Stimulated activated CD4-positive, alpha-beta T cell treated with anti-CD3 and anti-CD28 coated beads, Interleukin-4, amount 100 ng/mL, for 1 hour (primary cell): ENCODE measurements at places on chromosomes 2 and 18.

- no peak for DNase-seq
These were observed 131.7 kb downstream of the GCA start for GRCh38 chr2:162475661-162476060.

DNA sequence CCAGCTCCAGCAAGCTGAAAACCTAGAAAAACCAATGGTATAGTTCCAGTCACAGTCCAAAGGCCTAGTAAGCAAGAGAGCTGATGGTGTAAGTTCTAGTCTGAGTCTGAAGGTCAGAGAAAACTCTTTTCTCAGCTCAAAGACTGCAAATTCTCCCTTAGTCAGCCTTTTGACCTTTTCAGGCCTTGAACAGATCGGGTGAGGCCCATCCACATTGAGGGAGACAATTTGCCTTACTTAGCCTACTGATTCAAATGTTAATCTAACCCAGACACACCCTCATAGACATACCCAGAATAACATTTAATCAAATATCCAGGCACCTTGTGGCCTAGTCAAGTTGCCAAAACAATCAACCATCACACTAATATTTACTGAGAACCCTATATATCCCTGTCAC is 110.8 kb upstream of the KCNJ3 start:
- no peak for DNase-seq

- DNase-seq: no peak
These were observed 5.7 kb downstream of the C2orf80 start for GRCh38 chr2:208183972-208184705.

GRCh38 chr2:235247001-235247400 is 246.8 kb upstream of the AGAP1 start:
- no peak for DNase-seq

GRCh38 chr2:20012282-20013125 is at the start of gene MATN3:
TSS of gene MATN3 (minus strand) at chr2:20012668. CDS start at chr2:20012631, 37 bp downstream.
- DNase-seq: peak; percentile 4

DNA sequence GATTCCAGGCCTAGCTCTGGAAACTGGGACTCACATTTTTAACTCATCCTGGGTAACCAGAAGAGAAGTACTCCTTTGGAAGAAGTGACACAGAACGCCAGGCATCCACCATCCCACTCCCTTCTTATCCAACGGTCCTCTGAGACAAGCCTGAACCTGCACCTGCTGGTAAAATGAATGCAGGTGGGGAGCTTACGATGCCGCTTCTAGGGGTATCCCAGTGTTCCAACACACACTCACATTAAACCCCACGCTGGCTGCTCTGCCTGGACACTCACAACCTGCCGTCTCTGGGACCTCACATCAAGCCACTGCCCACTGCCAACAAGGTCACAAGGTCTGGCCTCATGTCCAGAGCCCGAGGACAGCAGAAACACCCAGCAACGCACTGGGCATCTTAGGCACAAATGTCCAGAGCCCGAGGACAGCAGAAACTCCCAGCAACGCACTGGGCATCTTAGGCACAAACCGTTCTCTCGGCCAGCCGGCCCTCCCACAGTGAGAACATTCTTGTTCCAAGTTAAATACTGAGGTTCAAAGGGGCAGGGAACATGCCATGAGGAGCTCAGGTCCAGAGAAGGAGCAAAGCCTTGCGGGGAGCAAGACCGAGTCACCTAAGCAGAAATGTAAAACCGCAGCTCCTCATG is 9.9 kb downstream of the SLC66A2 start:
- DNase-seq: no peak

DNA sequence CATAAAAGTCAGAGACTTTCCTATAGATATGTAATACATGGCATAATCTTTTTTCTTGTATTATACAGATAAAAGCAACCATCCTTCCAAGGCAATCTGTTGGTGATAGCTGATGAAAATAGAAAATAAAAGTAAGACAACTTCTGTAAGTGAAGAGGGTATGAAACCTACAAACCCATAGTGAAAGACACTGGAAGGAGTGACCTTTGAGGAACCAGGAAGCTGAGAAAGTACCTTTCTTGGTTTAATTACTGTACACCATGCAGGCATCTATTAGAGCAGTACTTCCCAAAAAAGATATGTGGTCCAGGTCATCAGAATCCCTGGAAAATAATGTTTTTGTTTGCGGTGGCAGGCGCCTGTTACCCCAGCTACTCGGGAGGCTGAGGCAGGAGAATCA is 906.6 kb upstream of the KLHL29 start:
- no peak for DNase-seq

DNA sequence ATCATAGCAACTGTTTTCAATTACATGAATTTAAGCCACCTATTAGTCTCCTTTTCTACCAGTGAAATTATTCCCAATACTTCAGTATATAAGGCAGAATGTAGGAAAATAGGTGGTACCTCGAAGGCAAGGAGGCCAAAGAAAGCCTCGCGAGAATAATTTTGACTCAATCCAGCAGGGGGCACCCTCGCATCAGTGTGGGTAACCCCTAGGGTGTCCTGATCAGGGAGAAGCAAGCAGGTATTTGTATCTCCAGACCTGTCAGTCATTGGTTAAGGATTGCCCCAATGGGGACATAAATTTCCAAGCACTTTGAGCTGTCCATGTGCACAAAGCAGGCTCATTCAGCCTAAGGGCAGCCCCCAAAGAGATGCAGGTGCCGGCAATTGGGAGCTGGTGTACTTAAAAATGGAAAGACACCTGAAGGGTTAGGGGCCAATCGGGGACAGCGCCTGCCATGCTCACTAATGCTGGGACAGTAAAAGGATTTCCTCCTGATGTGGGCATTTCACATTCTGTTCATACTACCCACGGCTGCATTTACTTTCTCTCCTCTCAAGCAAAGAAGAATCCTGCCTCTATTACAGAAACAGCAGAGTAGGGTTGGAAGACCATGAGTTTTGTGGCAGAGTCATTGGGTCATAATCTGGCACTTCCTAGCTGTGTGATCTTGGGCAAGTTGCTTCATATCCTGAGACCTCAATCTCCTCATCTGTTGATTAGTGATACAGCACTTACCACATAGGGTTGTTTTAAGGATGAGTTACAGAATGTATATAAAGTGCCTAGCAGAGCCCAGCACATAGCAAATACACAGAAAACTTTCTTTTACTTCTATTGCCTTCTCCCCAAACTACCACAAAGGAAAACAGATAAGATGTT is 136.1 kb downstream of the ICOS start:
- peak; percentile 70 for DNase-seq

DNA sequence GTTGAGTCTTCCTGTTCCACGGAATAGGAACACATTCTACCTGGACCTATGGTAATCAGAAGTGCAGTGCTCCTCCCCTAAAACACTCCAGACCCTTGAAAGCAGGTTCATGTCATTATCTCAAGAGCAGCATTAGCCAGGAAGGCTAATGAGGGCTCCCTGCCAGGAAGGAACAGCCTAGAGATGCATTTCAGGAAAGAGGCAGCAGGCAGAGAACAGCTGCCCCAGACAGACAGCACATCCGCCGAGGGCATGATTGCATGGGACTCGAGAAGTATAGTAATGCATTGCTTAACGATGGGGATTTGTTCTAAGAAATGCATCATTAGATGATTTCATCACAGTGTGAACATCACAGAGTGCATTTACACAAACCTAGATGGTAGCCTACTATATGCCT is 171.5 kb downstream of the ALK start:
- no peak for DNase-seq

- no peak for DNase-seq
These were observed 75.5 kb downstream of the SLC39A10 start for GRCh38 chr2:195732574-195732973.

GRCh38 chr2:106080959-106081358 is 113.1 kb downstream of the UXS1 start:
- DNase-seq: no peak

DNA sequence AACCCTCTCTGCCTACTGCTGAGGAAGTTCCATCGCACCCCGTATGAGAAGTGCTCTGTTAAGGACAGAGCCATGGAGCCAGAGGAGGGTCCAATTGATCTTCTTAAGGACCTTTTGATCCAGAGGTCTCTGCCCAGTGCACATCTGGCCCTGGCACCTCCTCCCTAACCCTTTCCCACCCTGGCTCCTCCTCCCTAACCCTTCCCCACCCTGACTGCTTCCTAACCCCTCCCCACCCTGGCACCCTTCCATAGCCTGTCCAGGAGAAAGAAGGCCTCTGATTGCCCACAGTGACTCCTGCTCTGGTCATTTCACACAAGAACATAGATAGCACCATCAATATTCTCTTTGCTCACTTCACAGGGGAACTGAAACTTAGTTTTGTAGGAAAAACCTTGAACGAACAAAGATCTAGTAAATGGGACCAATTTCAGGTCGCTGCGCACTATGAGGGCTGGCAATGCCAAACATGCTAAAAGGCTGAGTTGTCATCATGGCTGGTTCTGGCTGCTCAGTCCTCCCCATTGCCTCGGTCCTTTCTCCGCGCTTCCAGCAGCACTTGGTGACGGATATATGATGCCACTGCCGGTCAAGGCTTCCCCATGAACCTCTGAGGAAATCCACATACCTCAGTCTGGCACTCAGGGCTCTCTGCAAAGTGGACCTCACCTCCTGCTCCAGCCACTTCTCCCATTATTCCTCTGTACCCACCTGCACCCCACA is 49.2 kb downstream of the PKDCC start:
- DNase-seq: no peak

GRCh38 chr2:176234940-176235339 is 34.3 kb upstream of the MTX2 start:
- no peak for DNase-seq

- DNase-seq: peak; percentile 54
These were observed 954 bp upstream of the CTDSP1 start for GRCh38 chr2:218398437-218399390.

GRCh38 chr2:219296142-219296541 is 13.1 kb downstream of the PTPRN start:
- no peak for DNase-seq

GRCh38 chr18:27142891-27143290 is 42.2 kb downstream of the CHST9 start:
- DNase-seq: no peak

DNA sequence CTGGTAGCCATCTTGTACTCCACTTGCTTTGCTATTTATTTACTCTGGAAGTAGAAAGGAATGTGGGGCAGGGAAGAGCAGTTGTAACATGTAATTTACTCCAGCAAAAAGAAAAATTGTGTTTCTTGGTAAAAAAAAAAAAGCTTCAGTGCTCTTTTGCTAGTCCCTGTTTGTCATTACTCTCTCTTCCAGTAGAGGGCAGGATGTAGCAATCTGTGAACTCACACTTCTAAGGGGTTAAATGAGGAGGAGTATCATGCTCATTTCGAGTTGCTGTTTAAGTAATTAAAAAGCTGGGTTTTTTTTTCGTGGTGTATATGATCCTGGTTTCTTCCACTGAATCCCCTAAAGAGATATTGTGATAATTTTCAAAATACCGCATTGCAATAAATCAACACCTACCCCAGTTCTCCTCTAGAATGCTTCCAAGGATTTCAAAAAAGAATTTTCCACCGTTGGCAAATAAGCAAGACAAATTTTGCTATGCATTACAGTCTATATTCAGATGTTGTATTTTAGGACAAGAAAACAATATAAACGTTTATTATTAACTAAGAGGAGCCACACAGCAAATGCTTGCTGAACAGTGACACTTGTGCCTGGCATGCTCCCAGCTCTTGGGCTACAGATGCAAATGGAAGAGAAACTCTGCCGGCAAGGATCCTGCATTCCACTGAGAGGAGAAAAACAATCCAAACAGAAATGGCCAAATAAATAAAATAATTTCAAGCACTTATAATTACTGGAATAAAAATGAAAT is 261.6 kb downstream of the ASXL3 start:
- no peak for DNase-seq

- DNase-seq: no peak
These were observed 206.8 kb upstream of the STON1 start for GRCh38 chr2:48323146-48323545.

DNA sequence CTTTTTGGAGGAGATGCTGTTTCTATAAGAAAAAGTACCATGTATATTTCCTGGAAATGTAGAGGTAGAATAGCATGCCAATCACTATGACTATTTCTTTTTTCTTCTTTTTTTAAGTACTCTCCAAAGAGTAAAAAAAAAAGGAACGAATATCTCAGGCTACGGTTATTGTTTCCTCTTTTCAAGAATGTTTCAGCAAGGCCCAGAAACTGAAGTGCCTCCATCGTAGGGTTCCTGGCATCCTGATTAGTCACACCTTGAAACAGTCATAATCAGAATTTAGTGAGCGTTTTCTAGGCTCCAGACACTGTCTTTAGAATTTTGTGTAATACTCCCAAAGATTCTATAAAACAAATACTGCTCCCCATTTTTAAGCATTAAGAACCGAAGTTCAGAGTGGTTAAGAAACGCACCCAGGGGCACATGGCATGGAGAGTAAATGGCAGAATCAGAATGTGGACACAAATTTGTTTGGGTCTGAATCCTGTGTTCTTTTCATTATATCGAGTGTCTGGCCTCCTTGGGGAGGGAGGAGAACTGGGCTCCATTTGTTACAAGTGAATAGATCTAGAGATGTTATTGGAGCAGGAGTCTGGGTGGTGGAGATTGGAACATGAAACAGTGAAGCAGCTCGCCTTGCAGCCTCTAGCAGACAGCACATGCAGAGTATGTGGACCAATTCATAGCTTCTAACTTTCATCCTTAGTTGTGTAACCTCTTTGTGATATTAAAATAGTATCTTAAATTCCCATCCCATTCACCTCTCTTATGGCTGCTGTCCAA is 26.7 kb downstream of the ZEB2 start:
- DNase-seq: no peak

DNA sequence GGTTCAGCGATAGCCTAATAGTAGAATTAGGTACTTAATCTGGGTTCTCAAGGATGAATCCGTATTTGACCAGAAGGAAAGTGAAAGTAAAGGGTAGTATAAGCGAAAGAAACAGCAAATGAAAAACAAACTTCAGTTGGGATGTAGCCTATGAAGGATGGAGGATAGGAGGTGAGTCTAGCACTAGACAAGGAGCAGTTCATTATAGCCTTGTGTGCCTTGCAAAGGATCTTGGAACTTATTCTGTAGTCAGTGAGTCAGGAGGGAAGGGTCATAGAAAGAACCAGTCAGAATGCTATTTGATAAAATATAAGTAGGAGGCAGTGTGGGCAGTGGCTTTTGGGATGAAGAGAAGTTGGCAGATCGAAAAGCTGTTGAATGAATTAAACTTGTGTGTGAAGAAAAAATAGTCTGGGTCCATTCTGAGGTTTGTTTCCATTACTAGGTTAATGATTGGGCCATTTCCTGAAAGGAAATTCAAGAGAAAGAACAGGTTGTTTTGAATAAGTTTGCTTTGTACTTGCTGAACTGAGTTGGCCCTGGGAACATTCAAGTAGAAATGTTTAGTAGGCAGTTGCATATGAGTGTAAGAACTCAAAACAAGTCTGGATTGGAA is 48.5 kb downstream of the ANKRD12 start:
- DNase-seq: no peak

GRCh38 chr2:49153252-49153651 is 1.1 kb downstream of the FSHR start:
- DNase-seq: no peak

DNA sequence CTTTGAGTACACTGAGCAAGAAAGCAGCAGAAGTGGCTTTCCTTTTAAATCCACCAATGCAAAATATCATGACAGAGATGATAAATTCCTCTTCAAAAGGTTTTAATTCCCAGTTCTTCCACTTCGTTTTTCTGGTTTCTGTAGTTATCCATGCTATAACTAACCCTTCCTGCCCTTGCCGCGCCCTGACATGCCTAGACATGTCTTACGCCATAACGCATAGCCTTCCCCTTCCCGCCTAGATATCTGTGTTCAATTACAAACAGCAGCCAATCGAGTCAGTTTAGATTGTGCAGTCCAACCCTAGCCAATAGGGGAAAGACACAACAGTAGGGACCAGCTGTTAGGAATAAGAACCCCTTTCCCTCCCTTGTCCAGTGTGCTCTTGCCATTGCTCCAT is 16.1 kb downstream of the PRPF40A start:
- no peak for DNase-seq

GRCh38 chr18:79067611-79068010 is 1.6 kb upstream of the ATP9B start:
- no peak for DNase-seq
